ENCODE measurements at places on chromosomes 13 and 19.

DNA sequence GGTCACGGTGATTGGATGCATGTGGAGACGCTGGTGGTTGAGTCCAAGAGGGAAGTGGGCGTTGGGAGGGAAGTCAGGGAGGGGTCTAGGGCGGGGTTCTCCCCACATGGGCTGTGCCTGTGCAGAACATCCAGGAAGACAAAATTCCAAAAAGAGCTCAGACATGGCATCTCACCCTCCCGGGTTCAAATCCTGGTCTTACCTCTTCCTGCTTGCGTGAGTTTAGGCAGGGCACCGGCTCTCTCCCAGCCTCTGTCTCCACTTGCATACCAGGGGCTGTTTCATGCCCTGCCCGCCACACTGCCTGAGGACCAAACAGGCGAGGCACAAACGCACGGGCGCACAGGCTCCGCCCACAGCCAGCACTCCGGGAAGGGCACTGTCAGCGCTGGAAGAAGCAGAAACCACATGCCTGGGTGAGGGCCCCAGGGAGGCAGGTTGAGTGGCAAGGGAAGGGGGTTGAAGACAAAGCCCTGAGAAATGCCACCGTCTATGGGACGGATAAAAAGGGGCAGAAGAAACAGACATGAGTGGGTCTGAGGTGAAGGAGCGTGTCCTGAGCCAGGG is 123.6 kb upstream of the SOX1 start:
- no peak for DNase-seq

DNA sequence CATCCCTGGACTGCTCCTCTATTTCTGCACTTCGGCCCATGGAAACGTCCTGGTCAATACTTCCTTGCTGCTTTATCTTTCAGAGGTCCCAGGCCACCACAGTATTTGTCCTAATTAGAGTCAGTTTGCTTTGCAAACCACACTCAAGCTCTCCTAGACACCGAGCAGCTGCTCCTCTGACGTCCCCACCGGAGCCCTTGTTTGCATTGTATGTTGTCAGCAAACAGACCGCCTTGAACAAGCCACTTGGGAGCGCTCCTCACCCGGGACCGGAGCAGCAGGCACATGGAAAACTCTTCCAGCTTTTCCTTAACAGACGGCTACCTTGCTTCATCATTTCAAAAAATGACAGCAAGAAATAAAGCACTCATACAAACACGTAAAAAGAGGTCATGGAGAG is 51.5 kb upstream of the GTF3A start:
- DNase-seq: peak; percentile 80

DNA sequence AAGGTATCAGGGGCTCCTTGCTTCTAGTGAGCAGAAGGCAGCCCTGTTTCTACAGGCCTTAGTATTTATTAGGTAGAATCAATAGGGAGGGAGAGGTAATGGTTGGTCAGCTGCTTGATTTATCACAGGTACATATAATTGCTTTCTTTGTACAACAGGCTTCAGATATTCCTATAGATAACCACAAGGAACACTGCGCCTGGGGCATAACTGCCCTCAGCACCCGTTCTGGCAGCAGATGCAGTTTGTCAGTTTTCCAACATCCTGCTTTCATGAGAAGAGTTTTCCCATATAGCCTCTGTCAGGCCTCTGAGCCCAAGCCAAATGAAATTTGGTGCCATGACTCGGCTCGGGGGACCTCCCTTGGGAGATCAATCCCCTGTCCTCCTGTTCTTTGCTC is 12.4 kb upstream of the ZNF486 start:
- DNase-seq: peak; percentile 27

DNA sequence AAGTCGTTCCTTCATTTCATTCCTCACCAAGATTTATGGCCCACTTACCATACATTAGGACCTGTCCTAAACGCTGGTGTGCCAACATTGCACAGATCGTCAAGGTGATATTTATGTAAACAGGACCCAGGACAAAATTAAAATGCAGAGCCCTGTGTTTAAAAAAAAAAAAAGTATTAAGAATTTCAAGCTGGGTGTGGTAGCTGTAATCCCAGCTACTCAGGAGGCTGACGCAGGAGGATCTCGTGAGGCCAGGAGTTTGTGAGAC is 6.5 kb upstream of the ZNF444 start:
- DNase-seq: no peak

GRCh38 chr13:23644126-23644419 is 73.9 kb downstream of the TNFRSF19 start:
- DNase-seq: no peak

DNA sequence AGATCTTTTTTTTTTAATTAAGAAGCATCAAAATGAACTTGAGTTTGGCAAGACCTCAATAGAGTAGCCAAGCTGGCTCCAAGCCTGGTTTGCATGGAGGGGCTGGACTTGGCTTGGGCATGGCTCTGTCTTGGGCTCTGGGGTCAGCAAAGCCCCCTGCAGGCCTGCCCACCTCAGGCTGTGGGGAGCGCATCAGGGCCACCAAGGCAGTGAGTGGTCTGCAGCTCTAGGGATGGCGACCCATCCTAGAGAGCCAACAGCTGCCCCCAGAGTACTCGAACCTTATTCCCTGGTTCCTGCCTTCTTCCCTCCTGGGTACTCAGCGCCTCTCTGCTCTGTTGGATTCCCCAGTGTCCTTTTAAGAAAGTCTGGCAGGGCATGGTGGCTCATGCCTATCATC is 5.4 kb upstream of the CHST8 start:
- no peak for DNase-seq

DNA sequence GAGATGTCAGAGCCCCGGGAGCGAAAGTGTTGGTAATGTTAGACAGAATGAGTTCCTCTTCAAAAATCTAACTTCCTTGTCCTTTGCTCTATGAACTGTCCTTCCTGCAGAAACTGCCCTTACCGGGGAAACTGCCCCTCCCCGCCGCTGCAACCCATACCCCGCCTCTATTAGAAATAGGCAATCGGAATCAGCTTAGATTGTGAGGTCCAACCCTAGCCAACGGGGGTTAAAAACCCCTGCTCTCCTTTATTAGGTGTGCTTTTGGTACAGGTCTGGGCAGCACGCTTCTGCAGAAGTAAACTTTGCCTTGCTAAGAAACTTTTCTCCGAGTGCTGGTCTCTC is 11.5 kb upstream of the CAPNS1 start:
- no peak for DNase-seq

GRCh38 chr19:1410789-1411188 is 3.4 kb downstream of the DAZAP1 start:
- DNase-seq: no peak

DNA sequence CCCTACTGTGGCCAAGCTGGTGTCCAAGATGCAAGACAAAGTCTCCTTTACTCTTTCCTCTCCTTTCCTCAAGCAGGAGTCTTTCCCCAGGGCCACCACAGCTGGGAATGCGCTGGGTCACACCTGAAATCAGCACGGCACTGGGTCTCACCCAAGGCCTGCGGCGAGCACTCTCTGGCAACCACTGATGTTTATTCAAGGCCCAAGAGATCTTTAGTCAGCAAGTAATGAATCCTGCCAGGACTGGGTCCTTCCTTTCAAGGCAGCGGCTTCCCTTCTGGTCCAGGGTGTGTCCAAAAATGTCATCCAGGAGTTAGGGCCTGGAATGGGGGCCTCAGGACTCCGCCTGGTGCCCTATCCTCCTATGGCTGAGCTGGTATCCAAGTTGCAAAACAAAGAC is 24.1 kb downstream of the BLOC1S3 start:
- DNase-seq: no peak

- DNase-seq: no peak
Observed at GRCh38 chr13:44211286-44211685, 162.3 kb upstream of the SERP2 start.

DNA sequence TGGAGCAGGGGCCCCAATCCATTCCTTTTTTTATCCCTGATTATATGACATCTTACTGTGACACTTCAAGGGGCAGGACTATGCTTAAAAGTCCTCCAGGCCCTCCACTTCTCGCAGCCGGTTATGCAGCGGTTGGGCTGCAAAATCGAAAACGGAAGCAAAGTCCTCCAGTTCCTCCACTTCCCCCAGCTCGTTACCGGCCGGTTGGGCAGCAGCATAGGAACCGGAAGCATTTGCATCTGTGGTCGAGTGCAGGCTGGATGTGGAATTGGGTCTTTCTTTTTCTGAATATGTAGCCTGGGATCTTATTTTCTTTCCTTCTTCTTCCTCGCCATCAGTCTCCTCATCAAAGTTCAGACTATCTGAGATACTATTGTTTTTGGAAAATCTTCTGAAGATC is 46.1 kb downstream of the OXGR1 start:
- DNase-seq: no peak

DNA sequence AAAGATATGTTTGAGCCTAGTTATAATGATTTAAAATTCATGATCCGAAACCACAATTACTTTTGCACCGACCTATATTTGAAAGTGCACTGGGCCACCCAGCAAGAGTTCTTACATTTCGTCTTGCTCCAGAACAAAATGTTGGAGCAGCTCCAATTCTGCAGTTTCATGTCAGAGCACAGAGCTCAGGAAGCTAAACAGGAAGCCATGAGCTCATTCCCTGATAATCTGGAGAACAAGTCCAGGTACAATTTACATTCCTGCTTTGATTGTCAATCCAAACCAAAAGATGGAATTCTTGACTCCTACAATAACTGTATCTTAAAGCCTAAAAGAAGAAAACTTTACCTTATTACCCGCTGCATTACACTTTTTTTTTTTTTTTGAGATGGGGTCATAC is 131.8 kb downstream of the KCTD12 start:
- peak; percentile 63 for DNase-seq

DNA sequence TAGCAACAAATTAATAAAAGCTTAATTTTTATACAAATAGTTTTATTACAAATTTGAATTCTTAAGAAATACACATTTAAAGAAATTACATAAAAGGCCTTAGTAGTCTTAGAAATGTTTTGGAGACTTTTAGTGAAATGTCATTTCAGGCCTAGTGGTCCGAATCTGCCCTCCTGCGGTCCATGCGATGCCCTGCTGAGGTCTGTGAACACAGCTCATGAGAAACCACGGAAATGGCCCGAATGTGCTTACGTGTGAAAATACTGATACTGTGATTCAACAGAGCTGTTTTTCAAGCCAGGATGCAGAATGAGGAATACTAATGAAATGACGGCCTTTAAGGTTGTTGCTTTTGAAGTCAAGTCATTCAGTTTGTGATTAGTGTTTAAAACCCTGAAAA is 157.9 kb downstream of the COL4A1 start:
- DNase-seq: no peak

GRCh38 chr13:57264965-57265364 is 98.0 kb downstream of the PRR20E start:
- no peak for DNase-seq

- DNase-seq: no peak
Observed at GRCh38 chr13:39259371-39260140, 221.3 kb downstream of the NHLRC3 start.

- no peak for DNase-seq
Observed at GRCh38 chr19:5623397-5624017, 624 bp downstream of the SAFB start.

GRCh38 chr13:28463481-28463880 is 31.4 kb downstream of the FLT1 start:
- DNase-seq: no peak

DNA sequence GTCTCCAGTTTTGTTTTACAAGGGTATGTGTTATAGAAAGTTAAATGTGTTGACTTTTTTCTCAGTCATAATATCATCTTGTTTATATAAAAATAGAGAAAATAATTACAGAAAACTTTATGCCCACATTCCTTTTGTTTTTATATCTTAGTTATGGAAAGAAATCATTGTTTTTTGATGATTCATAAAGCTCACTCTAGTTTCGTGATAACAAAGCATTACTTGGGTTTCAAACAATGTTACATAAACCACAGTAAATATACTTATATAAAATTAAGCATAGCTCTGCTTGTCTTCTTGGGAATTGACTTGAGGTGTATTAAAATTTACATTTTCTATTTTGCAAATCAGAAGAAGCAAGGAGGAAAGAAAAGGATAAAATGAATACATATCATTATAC is 111.8 kb downstream of the SGCG start:
- DNase-seq: no peak

DNA sequence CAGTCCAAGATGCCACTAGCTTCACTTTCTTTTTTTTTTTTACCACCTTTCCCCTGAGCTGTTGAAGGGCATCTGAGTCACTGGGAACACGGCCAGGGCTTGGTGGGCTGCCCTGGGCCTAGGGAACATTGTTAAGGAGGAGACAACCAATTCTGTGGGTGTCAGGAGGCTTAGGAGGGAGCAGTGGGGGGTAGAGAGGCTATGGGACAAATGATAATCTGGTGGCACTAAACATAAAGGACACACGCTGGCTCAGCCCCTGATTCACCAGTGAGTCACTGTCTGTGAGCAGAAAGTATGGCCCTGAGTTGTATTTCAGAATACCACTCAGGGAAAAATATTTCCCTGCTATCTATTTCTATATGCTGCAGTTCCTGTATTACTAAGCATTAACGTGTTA is 207.8 kb downstream of the DCLK1 start:
- no peak for DNase-seq

- DNase-seq: no peak
Observed at GRCh38 chr13:71625694-71626093, 241.3 kb downstream of the DACH1 start.

DNA sequence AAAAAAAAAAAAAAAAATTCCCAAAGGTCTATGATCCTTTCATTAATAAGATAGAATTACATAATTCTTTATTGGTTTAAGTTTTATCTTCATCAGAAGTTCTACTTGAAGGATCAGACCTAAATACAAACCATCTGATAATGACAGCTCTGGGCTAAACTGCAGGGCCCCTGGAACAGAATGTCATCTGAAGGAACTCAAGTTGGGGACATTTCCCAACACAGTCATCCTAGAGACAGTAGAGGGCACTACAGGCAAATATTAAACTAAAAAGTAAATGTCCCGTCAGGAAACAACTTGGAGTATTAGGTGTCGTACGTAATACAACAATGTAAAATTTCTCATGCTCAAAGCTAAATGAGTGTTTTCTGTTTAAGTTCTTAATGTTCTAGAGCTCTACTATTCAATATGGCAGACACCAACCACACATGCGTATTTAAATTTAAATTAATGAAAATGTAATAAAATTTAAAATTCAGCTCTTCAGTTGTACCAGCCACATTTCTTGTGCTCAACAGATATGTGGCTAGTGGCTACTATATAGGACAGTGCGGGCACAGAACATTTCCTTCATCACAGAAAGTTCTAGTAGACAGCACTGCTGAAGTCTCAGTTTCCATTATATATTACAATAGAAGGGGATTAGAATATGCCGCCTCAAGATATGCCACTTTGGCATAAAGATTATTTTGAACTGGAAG is 21.8 kb upstream of the NAXD start:
- DNase-seq: no peak

DNA sequence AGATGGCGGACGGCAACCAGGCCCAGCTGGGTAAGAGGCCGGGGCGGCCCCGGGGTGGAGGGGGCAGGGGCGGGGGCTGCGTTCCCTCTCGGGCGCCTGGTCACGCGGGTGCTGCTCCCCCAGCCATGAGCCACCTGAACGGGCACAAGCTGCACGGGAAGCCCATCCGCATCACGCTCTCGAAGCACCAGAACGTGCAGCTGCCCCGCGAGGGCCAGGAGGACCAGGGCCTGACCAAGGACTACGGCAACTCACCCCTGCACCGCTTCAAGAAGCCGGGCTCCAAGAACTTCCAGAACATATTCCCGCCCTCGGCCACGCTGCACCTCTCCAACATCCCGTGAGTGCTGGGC is 11.1 kb downstream of the PTBP1 start:
- no peak for DNase-seq

All from stomach (tissue), 19 donors.